ENCODE measurements at places on chromosomes 4 and X.

DNA sequence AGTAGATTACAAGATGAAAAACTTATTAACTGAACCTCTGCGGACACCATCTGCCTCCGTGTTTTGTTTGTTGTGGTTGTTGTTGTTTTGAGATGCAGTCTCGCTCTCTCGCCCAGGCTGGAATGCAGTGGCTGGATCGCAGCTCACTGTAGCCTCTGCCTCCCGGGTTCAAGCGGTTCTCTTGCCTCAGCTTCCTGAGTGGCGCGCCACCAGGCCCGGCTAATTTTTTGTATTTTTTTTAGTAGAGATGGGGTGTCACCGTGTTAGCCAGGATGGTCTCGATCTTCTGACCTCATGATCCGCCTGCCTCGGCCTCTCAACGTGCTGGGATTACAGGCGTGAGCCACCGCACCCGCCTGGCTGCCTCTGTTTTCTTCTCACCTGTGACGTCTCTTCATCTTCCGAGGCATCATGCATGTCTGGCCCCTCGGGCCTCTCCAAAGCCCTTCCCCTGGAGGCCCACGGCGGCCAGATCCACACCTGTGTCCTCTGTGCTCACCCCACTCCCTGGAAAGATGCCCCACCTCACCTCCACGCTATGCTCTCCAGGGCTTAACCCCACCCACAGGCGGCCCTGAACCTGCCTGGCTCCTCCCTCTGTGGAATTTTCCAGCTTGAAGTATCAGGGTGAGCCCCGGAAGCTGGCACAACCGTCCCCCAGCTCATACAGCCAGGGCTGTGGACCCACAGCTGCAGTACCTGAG is 77.0 kb upstream of the MXD4 start:
- no peak for DNase-seq

GRCh38 chrX:69285401-69285877 is 120.2 kb upstream of the PJA1 start:
- DNase-seq: peak; percentile 72

DNA sequence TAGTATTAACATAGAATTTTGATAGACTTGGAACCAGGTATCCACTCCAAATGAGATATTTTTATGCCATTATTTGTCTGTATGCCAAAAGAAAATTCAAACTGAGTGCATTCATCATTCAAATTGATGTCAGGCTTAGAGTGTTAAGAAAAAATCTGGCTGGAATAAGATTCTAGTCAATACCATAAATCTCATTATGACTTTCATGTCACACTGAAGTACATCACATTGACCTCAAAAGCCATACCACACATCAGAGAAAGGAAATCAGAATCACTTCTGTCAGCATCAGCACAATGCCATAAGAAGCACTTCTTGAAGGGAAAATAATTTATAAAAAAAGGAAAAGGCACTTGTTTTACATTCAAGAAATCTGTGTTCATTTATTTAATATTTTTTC is 119.0 kb upstream of the BMP3 start:
- DNase-seq: no peak

DNA sequence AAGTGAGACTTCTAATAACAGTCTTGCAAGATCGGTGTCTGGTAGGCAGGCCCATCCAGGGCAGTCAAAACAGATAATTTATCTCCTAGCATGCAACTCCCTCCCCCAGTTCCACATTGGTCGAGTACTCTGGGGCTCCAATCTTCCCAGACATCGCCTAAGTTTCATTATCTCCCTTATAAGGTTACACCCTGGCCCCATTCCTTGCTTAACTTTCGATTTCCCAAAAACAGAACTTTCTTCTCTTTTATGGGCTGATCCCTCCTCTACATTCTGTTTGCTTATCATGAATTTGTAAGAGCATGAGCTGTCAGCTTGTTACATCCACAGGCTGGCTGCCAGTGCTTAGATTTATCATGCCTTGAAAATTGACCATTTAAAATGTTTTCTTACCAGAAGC is 471.3 kb downstream of the TECRL start:
- DNase-seq: no peak

GRCh38 chr4:183244019-183244418 is 76.1 kb downstream of the CLDN22 start:
- DNase-seq: no peak

DNA sequence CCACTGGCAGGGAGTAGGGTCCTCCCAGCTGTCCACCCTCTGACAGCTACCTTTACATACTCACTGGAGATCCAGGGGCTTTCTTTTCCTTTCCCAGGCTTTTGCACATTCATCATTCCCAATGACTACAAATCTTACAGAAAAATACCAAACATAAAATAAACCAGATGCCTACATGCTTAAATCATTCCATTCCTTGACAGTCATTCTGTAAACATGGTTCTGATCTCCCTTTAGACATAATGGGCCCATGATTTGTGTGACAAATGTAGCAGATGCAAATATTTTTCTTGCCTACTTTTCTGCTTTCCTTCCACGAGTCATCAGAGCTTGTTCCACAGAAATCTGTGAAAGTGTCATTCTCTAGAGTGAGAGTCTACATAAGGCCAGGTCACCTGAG is 207.0 kb downstream of the IDS start:
- no peak for DNase-seq

GRCh38 chr4:17189401-17189720 is 290.9 kb upstream of the LDB2 start:
- peak; percentile 58 for DNase-seq

GRCh38 chrX:50470103-50471031 is at the start of gene DGKK:
Gene DGKK, minus strand, starts transcription at chrX:50470825. Its CDS starts 147 bp downstream, at chrX:50470678.
- DNase-seq: no peak

DNA sequence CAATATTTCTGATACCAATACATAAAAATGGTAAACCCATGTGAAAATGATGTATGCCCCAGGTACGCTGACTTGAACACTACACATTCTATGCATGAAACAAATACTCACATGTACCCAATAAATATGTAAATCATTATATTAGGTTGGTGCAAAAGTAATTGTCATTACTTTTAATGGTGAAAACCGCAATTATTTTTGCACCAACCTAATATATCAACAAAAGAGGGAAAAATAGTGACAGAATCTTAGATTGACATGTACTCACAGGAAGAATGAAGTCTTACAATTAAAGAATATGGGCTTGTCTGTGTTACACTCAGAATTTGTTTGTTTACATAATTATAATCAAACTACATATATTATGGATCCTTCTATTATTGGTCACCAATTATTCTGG is 82.3 kb downstream of the GLRA3 start:
- no peak for DNase-seq

GRCh38 chr4:15132739-15133138 is 130.5 kb downstream of the CPEB2 start:
- no peak for DNase-seq

DNA sequence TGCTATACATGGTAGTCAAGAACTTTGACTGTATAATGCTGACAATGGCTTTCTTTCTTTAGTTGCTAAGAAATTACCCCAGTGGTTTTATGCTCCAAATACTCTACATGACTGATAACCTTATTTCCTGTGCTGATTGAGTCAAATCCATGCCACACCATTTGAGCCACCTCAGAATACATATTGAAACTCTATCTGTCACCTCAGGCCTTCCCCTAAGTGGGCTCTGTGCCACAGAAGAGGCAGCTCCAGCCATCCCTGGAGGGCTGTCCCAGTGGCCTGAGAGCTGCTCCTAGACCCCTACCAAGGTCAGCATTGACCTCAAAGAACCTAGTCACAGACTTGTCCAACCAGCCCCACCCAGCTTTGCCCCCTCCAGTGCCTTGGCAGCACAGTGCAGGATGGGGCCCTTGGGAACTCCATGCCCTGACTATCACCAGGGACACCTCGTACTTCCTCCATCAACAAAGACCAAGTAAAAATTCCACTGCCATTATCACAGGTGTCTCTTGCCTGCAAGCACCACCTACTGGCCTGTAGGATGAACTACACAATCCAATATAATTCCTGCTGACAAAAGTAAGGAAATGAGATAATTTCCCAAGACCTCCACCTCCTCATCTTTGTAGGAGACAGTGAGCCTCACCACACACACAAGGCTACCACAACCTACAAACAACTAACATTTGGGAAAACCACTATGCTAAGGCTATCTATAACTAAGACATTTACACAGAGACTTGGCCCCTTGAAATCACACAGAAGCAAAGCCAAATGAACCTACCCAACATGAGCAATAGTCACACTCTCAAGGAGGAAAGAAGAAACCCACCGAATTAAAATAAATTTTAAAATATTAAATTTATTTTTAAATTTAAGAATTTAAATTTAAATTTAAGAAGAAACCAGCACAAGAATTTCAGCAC is 239.9 kb downstream of the NKX6-1 start:
- no peak for DNase-seq

GRCh38 chr4:25638806-25639205 is 16.8 kb upstream of the SLC34A2 start:
- no peak for DNase-seq

DNA sequence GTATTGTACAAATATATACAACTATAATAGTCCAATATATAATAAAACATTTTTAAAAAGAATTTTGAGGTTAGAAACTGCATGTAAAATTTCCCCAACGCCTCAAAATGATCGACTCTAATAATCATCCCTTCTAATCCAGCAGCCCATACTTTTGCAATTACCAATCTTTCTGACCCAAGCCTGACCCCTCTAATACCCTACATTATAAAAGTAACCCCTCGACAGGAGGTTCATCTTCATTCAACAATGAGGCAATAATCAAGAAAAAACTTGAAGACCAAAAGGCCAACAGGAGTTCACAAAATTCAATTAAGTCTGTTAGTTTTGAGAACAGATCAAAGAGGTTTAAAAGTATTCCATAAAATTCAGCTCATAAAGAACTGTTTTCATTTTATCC is 393.5 kb downstream of the GPM6A start:
- no peak for DNase-seq

DNA sequence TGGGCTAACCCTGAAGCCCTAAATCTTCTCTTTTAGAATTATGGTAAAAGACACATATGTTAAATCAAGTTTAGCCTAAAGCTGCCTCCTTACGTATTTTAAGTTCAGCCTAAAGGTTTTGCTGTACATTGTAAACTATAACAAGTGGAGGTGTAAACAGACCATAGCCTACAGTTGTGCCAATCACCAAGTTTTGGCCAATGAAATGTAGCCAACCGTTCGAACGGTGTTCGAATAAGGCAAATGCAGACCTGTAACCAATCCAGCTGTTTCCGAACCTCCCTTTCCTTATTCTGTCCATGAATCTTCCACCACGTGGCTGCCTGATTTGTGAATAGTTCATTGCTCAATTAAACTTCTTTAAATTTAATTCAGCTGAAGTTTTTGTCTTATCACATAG is 52.1 kb upstream of the TBC1D9 start:
- no peak for DNase-seq

DNA sequence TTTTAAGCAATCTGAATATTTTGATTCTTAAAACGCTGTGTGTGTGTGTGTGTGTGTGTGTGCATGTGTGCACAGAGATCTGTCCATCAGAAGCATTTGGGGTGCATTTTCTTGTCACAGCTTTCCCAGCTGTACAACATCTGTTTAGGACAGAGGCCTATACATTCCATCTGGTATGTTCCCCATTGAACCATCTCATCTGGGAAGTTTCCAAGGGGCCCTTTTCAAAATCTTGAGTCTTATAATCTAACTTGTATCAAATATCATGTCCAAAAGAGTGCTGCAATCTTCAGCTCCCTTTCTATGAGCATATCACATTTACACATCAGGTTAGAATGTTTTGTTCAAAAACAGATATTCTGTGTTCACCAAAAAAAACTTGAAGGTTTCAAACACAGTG is 16.5 kb upstream of the MID1 start:
- no peak for DNase-seq

GRCh38 chrX:104307341-104307740 is 52.6 kb upstream of the ESX1 start:
- no peak for DNase-seq

- no peak for DNase-seq
Measured at GRCh38 chr4:96063639-96064038, 223.7 kb downstream of the PDHA2 start.

DNA sequence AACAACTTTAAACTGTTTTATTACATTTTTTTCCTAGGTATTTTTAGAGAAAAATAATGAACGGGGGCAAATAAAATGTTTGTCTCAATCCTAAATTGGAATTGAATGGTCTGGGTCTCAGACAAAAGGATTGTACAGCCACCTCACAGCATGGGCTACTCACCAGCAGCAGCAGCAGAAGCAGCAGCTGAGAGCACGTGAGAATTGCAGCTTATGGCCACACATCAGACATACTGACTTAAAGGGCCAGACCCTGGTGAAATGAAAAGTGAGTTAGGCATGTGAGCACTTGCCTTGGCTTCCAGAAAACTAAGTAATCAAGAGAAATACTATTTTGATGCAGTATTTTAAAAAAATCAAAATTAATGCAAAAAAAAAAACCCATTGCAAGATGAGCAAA is 56.6 kb downstream of the AASDH start:
- no peak for DNase-seq

DNA sequence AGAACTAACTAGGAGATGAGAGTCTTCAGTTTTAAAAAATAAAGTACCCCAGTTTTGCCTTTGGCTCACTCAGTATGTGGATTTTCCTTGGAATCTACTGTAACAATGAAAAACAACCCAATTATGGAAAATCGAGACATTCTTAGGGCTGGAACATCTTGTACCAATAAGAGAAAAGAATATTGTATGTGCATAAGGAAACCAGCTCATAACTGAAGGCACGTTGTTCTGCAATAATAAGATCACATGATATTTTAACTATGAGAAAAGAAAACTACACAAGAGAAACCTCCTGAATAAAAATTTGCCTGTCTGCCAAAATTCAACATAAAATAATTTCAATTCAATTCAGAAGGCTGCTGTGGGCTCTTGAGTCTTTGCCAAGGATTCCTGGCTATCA is 261.8 kb upstream of the EDNRA start:
- DNase-seq: no peak

- no peak for DNase-seq
Measured at GRCh38 chr4:3305610-3306371, 13.0 kb downstream of the RGS12 start.

DNA sequence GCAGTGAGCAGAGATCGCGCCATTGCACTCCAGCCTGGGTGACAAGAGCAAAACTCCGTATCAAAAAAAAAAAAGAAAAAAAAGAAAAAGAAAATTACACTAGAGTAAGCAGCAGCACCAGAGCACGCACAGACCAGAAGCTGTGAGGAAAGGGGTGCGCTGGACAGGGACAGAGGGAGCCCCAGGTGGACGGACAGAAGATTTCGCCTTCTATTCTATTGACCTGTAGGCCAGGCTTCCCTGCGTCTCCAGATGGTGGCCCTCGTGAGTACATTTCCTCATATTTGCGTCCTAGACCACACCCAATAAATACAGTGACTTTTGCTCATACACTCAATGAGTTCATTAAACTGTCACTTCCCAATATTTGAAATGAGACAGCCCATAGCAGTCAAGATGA is 19.1 kb downstream of the MTNR1A start:
- no peak for DNase-seq
